ENCODE measurements at places on chromosomes 13 and 19.

DNA sequence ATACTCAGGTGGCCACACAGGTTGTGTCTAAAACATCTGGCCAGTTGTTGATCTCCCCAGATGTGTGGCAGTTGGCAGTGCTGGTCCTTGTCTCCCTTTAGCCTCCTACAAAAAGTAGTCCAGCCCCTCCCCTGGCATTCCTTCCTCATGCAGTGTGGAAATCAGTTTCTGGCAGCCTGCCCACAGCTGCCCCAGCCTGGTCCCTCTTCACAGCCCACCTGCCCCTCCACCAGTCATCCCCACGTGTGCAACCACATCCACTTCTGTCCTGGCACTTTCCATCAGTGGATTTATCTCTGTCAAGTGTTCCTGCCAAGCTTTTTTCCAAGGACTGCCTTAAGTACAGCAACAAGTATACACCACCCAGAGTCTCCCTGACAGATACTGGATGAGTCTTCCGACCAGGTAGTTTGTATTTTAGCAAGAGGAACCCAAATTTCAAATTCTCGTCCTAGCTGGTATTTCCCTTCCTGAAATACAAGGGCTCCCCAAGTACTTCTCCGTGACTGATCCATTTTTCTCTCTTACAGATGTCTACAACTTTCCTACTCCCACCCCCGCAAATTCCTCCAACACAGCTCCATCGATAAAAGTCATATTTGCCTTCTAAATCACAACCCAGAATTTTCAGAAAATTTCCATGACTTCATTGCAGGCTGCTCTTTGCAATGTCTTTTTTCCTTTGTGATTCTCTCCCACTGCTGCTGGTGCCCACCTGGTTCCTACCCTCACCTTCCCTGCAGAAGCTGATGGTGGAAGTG, 313.5 kb downstream of the FOXO1 start:
- no peak for DNase-seq

GRCh38 chr19:47694466-47695273, 18.6 kb upstream of the EHD2 start:
- no peak for DNase-seq

- DNase-seq, result no peak
These were observed 118.6 kb downstream of the DLEU7 start for GRCh38 chr13:50724913-50725312.

- DNase-seq, result no peak
These were observed 2.3 kb upstream of the TPM4 start for GRCh38 chr19:16073988-16074387.

DNA sequence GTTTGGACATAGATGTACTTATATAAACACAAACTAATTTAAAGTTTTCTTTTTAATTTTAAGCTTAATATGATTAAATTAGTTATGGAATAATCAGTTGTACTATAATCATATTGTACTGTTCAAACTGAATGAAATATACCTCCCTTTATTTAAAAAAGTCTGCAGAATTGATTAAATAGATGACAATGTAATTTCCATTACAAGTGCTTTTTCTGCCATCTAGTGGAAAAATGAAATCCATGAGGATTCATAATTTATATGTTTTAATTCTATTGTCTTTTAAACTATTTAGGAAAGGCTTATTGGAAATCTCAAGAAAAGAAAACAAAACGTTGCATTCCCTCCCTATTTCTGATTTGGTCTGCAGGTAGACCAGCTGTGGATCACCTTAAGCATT, 30.9 kb downstream of the MZT1 start:
- no peak for DNase-seq

DNA sequence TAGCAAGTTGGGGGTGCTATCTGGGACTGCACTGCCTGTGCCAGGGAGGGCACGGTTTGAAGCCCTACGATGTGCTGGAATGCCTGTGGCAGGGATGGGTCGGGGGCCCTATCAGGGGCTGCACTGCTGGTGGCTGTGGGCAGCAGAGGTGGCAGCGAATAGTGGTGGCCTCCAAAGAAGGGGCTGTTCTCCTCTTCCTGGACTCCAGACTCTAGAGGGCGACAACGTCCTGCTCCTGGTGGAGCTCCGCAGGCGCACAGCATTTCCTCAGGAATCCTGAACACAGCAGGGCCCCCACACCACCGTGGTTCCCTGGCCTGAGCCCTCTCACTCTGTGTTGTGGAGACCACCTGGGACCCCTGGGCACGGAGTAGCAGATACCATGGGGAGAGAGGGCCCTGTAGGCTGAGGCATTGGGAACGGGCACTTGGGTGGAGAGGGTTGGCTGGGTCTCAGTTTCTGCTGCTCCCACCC, 145.6 kb downstream of the TNFRSF19 start:
- DNase-seq, result no peak

DNA sequence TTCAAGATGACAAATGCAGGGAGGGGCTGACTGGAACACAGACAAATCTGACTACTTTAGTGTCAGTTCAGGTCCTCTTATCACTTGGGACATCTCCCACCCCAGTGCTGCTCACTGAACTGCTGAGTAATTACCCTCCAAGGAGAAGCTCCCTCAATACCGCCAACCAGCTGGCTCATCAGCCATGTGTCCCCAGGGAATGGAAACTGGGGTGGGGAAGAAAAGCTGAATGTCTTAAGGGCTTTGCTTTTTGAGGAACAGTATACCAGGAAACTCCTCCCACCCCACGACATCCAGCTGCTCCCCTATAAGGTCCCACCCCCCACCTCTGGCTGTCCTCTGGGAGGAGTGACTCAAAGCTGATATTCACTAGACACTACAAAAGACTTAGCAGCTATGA, 2.0 kb downstream of the ZNF823 start:
- DNase-seq, result no peak

GRCh38 chr19:7877249-7877836, 3.2 kb upstream of the PRR36 start:
- no peak for DNase-seq

DNA sequence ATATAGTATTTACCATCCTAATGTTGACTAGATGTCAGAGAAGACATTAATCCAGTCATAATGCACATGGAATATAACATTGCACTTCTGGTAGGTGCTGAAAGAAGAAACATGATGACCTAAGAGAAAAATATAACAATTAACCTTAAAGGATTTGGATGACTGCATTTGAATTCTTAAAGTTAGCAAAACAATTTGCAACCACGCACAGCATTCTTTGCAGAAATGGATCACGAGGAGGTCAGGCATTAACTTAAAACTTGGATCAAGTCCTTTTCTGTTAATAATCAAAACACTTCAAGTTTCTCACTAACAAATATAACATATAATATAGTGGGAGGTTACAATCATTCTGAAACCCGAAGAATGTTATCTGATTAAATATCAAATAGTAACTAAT, 525.0 kb upstream of the SLITRK6 start:
- no peak for DNase-seq

GRCh38 chr13:110346661-110347067, 39.6 kb downstream of the COL4A2 start:
- peak; percentile 12 for DNase-seq

DNA sequence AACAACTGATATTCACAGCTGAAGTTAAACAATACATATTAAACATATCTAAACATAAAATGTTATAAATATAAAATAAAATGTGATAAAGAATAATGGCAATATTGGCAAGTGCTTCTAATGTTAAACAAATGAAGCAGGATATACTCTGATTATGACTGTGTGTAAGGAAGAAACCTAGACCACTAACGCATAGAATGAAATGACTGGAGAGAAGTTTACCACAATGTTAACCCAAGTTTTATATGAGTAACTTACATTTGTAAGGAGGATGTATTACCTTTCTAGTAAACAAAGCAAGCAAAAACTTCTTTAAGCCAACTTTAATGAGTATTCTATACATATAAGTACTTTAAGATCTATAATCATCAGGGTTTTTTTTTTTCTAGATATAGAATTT, 43.0 kb downstream of the RB1 start:
- no peak for DNase-seq

GRCh38 chr13:106103779-106104178, 431.7 kb downstream of the EFNB2 start:
- no peak for DNase-seq

- DNase-seq, result no peak
These were observed 614.2 kb downstream of the DCT start for GRCh38 chr13:93865235-93865634.

- DNase-seq, result no peak
These were observed 49.4 kb downstream of the GAS6 start for GRCh38 chr13:113814435-113814821.

DNA sequence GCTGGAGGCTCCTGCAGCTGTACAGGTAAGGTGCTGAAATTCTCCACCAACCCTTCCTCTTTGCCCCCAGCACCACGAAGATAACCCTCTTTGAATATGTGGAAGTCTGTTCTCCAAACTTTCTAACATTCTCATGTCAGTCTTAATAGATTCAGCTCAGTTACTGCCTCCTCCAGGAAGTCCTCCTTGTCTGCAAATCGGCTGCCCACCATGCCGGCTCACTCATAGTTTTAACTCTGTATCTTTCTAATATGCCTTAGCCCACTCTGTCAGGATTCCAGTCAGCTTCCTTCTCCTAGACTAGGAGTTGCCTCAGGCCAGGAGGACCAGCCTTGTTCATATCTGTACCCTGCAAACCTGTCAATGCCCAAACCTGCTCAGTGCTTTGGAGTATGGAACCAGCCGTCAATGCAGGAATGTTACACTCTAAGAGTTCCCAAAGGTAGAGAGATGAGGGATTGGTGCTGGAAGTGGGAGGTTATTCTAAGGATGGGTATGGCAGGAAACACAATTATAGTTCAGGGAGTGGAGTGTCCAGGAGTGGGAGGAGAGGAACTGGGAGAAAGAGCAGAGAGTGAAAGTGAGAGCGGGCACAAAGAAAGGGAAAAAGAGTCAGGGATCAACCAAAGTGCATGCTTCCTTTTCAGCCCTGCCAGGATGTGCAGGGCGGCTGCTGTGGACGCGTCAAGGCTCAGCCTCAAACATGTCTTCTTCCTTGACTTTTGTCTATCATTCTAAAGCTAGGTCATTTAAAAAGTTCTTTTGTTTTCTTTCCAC, 38.0 kb upstream of the ALOX5AP start:
- DNase-seq, result no peak

- DNase-seq, result no peak
These were observed 367 bp downstream of the NDUFS7 start for GRCh38 chr19:1384085-1384462.

- no peak for DNase-seq
These were observed 36.4 kb upstream of the STARD13 start for GRCh38 chr13:33321686-33322542.

DNA sequence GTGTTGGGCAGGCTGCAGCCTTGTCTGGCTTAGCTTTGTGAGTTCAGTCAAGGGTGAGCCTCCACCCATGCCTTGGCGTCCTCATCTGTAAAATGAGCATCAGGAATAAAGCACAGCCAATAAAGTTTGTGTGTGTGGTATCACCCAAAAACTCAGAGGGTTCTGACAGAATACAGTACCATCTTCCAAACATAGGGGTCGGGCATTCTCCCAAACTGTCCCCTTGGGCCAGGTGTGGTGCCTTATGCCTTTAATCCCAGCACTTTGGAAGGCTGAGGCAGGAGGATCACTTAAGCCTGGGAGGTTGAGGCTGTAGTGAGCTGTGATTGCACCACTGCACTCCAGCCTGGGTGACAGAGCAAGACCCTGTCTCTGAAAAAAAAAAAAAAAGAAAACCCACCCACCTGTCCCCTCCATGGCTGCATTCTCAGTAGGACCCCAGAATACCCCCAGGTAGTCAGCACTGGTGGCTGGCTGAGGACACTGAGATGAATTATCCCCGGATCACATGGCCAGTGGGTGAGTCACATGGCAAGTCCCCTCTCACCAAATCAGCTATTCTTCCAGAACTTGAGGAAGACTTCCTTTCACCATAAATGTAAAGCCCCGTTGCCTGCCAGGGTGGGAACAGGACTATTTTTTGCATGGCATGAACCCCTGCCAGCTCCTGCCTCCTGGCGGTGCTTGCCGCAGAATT, 18.6 kb downstream of the POP4 start:
- DNase-seq, result no peak

GRCh38 chr13:101190976-101191375, 225.3 kb downstream of the NALCN start:
- DNase-seq, result no peak

DNA sequence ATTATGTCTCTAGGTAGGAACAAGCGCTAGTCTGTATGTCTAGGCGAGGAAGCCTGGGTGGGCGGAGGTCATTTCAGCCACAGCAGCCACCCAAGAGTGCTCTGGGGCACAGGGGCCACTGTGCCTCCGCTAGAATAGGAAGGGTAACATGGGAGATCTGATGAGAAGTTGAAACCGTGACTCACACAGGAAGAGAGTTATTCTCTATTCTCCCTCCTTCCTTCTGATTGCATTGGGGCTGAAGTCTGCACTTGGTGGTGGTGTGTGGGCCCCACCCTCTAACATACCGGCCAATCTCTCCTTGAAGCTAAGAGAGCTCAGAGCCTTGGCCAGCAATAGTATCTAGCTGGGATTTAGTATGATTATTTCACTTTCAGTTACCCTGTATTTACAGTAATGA, 20.3 kb upstream of the GGACT start:
- DNase-seq, result no peak

- no peak for DNase-seq
These were observed 221.9 kb downstream of the LIG4 start for GRCh38 chr13:107993239-107993949.

GRCh38 chr13:32080328-32080744, 48.8 kb downstream of the FRY start:
- no peak for DNase-seq

DNA sequence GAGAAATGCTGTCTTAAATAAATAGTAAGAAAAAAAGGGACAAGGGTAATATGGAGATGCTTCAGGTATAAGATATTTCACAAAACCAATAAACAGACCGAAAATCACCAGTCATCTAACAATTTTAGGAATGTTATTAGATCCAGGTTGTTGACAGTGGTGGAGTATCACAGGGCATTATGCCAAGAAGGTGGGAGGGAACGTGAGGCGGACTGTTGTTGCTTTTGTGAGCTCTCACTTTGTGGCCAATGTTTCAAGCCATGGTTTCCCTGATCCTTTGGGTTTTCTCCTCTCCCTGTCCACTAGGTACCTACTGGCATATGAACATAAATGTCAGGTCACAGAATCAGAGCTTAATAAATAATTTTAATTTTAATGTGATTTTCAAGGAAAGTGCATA, 790.3 kb upstream of the SLITRK1 start:
- DNase-seq, result no peak

- no peak for DNase-seq
These were observed 14.7 kb downstream of the CDX2 start for GRCh38 chr13:27954406-27954851.

DNA sequence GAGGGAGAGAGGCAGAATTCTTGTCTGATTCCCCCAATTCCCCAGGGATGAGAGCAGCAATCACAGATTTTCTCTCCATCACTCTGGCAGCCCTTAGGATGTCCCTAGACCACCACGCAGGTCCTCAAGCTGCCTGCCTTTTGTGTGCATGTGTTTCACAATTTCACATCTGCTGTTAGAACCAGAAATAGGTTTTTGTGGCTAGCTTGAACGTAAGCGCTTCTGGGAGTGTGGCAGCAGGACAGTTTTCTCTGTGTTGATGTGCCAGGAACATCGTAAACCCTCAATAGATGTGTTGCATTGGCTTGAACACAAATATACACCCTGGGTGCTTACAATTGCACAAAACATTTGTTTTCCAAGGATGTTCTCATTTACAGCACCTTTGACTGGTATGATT, 78.8 kb upstream of the TMTC4 start:
- DNase-seq, result no peak
